ENCODE measurements at places on chromosomes 2 and 18.

- no peak for DNase-seq
Observed at GRCh38 chr2:101790857-101791256, 93.3 kb downstream of the MAP4K4 start.

DNA sequence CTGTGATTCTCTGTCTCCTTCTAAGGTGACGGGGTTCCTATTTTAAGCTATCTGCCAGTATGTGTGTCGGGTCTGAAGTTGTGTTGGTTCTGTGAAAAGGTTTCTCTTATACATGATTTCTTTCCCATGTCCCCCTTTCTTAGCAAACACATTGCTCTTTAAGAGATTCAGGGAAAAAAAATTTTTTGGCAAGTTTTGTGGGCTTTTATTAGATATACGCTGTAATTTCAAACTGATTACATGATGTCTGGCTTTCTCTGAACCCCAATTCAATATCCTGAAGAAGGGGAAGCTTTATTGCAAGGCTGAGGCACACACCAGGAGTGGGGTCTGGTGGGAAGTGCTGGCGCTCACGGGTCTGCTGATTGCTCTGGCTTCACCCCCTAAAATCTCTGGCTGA is 210.6 kb downstream of the AGPS start:
- DNase-seq, result no peak

DNA sequence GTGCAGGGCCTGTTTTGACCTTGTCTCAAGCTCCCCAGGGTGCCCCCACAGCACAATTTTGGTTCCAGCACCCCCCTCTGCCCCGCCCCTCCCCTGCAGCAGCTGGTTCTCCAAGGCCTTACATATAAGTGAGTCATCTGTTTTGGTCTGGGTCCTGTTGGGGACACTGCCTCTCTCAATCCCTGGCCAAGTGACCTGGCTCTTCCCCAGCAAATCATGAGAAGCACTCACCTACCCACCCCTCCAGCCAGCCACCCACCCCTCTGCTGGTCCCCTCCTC is 90.5 kb downstream of the INHBB start:
- DNase-seq, result no peak

- DNase-seq, result no peak
Observed at GRCh38 chr2:239433777-239434403, 33.1 kb upstream of the HDAC4 start.

DNA sequence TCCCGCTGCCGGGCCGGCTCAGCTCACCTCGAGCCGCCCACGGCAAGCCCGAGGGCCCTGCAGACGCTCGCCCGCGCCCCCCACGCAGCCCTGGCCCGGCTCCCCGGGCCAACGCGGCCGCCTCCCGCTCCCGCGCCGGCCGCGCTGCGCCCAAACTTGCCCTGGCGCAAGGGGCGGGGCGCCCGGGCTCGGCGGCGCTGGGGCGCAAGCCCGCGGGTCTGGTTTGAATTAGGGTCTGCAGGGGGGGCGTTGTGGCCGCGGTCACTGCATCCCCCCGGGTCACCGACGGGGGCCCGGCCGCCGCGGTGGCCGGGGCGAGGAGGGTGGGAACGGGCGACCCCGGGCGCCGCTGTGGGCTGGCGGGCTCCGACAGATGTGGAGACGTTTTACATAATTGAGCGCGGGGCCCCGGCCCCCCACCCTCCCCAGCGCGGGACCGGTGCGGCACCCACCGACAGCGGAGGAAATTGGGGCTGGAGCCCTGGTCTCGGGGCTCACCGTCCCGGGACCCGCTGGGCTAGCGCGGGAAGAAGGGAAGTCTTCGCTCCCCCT is 690 bp downstream of the SDC1 start:
- DNase-seq, result no peak

Data from aorta (tissue), 5 donors.